Suppressor macrophage (primary cell): ENCODE measurements at places on chromosomes 7 and 10.
A peak's percentile ranks its signal among the peaks of the same experiment; 100 is the strongest.

GRCh38 chr7:25663877-25664276, 435.6 kb upstream of the NPVF start:
- DNase-seq: no peak

DNA sequence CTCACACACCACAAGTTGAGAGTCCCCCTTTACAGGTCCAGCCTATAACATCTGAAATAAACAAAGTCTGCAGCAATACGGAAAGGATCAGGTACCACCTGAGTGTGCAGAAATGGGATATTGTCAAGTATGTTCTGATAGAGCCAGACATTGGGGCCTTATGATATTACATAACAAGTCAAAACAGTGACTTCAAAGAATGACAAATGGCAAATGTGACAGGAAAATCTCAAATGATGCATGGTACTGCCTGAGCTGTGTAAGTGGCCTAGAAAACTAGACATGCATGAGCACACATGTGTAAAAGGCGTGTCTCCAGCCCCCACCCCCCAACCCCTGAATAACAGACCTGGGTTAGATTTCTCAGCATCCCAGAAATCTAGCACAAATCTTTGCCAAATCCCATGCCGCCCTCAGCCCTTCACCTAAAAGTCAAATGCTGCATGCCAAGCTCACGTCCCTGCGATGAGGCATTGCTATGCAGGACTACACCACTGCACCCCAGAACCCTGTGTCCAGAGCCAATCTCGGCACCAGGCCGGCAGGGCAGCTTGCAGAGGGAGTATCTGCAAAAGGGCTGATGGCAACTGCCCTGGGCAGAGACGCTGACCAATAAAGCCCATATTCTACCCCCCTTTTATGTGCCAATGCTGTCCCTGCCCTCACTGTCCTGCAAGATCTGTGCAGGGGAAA, 58.8 kb downstream of the PRKAG2 start:
- no peak for DNase-seq

DNA sequence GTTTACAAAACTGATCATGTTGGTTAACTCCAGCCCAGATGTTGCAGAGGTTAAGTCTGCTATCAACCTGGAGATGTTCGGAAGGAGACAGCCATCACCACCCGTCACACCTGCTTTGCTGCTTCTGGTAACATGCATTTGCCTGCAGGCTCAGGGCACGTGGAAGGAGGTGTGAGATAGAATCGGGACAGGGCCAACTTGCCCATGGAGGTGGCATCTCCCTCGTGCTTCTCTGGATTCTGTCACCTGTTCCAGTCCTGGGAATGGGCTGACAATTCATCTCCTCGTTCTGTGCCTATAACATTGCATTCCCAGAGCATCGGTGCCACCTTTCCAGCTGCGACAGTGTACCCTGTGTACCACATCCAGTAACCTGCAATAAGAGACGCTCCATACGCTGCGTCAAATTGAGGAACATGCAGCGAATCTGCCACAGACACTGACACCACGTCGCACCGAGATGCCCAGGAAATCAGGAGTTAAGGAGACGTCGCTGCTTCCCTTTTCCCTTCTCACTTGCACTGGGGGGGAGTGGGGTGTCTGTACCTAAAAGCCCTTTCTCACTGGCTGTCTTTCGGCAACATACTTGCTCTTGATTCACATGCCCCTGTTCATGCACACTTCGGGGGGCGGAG, 65.8 kb downstream of the ADARB2 start:
- DNase-seq: no peak

DNA sequence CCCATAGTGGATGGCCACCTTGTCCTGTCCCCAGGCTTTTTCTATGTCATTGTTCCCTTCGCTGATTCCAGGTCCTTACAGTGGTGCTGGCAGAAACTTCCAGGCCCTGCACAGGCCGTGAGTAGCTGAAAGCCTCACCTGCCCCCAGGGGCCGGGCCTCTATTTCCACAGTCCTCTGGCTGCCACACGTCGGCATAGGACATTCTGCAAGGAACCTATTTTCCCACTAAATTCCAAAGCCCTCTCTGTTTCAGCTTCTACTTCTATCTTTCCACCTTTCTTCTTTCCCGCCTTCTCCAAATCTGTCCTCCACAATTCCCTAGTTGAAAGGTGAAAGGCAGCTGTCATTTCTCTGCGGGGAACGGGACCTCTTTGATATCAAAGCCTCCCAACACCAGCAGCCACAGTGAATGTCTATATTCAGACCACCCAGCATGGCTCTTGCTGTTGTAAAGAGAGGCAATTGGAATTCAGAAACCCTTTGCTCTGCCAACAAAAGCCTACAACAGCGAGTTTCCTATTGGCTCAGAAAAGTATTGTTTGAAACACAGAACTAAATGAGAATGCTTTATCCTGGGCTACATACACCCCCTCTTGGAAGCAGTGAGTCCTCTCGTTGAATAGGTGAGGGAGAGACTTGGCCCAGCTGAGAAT, 607.7 kb downstream of the GALNT17 start:
- DNase-seq: no peak

DNA sequence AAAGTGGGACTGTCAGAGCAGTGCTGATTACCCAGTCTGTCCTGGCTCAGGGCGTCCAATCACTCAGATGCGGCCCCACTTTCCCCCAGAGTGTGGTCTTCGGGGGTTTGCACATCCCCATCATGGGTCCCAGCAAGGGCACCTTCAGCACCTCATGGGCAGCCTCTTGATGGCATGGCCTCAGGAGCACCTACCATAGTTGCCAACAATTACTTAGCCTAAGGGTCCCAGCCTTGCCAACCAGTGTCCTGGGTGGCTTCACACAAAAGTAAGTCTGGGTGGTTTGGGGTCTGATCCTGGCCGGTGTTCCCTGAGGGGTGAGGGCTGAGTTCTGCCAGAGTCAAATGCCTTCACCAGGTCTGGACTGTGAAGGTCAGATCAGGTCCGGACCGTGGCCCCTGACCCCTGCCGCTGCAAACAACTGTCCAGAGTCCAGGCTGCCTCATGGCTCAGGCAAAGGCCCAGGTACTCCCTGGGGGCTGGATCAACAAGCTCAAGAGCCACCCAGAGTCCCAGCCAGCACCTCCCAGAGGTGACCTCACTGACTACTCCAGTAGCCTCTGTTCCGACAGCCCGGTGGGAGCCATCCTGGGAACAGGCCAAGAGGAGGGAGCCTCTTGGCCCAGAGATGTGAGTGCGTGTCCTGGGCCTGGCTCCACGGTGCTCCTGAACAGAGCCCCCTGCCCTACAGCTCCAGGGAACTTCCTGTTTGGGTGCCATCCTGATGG, 6.2 kb upstream of the MARVELD1 start:
- no peak for DNase-seq

DNA sequence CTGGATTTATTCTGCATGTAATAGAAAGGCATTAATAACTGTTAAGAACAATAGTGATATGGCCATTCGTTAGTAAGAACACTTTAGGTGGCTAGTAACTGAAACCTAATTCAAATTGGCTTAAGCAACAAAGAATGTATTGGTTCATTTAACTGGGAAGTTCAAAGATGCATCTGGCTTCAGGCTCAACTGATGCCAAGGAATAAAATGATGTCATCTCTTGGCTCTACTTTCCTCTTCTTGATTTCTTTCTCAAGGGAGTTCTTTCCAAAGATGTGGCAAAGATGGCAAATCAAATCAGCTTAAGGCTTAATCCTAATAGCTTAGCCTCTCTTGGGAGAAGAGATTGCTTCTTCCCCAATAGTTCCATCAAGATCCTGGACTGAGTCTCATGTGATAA, 51.6 kb downstream of the PIK3CG start:
- no peak for DNase-seq

GRCh38 chr10:30854656-30855055, 177.0 kb downstream of the ZNF438 start:
- no peak for DNase-seq

GRCh38 chr10:114501650-114502049, 97.3 kb upstream of the AFAP1L2 start:
- DNase-seq: no peak

DNA sequence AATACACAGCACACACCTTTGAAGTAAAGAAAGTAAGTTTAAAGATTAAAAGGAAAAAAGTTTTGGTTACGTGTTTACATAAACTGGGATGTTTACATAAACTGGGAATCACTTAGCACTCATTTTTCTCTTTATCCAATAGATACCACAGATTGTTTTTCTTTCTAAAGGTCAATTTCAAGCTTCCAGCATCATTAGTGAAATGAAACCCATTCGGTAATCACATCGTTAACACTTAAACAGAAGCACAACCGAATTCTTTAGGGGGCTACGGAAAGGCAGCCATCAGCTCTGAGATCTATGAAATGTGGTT, 1.1 kb downstream of the ODAD2 start:
- no peak for DNase-seq

DNA sequence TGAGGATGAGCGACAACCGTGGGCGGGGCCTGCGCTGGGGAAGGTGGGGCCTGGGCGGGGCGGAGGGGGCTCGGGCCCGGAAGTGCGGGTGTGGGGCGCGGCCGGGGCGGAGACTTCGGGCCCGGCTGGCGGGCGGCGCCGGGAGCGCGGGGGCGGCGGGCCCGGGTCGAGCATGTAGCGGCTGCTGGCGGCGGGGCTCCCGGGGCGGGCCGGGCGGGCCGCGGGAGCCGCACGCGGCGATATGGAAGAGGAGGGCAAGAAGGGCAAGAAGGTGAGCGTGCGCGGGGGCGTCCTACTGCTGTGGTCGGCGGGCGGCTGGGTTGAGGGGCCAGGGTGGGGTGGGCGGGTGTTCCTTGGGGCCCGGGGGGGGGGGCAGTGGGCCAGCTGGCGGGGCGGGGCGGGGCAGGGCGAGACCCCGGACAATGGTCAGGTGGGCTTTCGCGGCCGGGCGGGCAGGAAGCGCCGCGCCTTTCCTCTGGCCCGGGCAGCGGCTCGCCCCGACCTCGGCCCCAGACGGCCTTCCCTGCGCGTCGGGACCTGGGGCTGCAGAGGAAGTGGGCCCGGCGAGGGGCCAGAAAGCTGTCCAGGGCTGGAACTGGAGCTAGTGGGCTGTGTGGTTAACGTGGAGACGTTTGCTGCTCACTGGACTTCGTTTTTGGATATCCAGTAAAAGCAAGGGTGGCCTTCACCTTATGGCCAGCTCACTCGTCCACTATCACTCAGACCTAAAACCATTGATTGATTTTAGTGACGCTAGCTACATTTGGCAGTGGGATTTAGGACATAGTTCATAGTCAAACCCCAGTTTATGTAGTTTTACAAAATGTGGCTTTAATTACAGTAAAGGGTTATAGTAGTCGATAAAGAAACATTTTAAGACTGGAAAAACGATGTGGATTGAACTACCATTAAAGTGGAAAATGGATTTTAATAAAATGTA, at the start of gene CCM2:
CCM2 (plus strand) TSS at position 109 of the 940 bp plus-strand sequence; CDS start at position 242, 133 bp downstream.
- DNase-seq: peak; percentile 59

GRCh38 chr7:41715000-41715399, 12.1 kb upstream of the INHBA start:
- no peak for DNase-seq

GRCh38 chr7:77800158-77800557, 1.6 kb downstream of the PHTF2 start:
- no peak for DNase-seq

GRCh38 chr10:126087153-126087680, 190.9 kb downstream of the FANK1 start:
- DNase-seq: no peak

GRCh38 chr10:19480353-19480752, 335.9 kb upstream of the PLXDC2 start:
- DNase-seq: no peak
